ENCODE measurements at places on chromosomes 1 and 21.
A peak's percentile ranks its signal among the peaks of the same experiment; 100 is the strongest.

GRCh38 chr1:191530928-191531327, 627.3 kb upstream of the RGS18 start:
- no peak overlapping the region for H3K4me3 ChIP-seq
- H3K4me1 ChIP-seq, result no peaks in the 10 kb centered on the region
- no peak overlapping the region for H3K27ac ChIP-seq
- no peaks in the 10 kb centered on the region for H3K36me3 ChIP-seq
- no peaks in the 10 kb centered on the region for H3K27me3 ChIP-seq

- no peak overlapping the region for H3K4me3 ChIP-seq
- no peaks in the 10 kb centered on the region for H3K36me3 ChIP-seq
- peaks cover 11% of the 10 kb centered on the region for H3K4me1 ChIP-seq
- peak; percentile 50 for DNase-seq
- H3K27ac ChIP-seq, result no peak overlapping the region
Measured at GRCh38 chr1:153563991-153564390, 1.7 kb downstream of the S100A2 start.

- no peaks in the 10 kb centered on the region for H3K27me3 ChIP-seq
- peak overlapping the region; percentile 67 for H3K4me3 ChIP-seq
- H3K4me1 ChIP-seq, result peaks cover 5% of the 10 kb centered on the region
- DNase-seq, result peak; percentile 93
- H3K27ac ChIP-seq, result peak overlapping the region; percentile 72
Measured at GRCh38 chr1:182739545-182739944, 50.0 kb upstream of the NPL start.

GRCh38 chr1:2442661-2443060, 30.3 kb upstream of the PEX10 start:
- no peaks in the 10 kb centered on the region for H3K36me3 ChIP-seq
- no peak overlapping the region for H3K4me3 ChIP-seq
- no peak overlapping the region for H3K27ac ChIP-seq
- peaks cover 43% of the 10 kb centered on the region for H3K27me3 ChIP-seq
- H3K4me1 ChIP-seq, result no peaks in the 10 kb centered on the region
- no peak for DNase-seq

GRCh38 chr21:41236352-41236973, 68.5 kb downstream of the BACE2 start:
- no peaks in the 10 kb centered on the region for H3K27me3 ChIP-seq
- DNase-seq, result no peak
- no peaks in the 10 kb centered on the region for H3K36me3 ChIP-seq

GRCh38 chr1:200184196-200184595, 156.7 kb downstream of the NR5A2 start:
- no peak overlapping the region for H3K4me3 ChIP-seq
- no peaks in the 10 kb centered on the region for H3K4me1 ChIP-seq
- H3K36me3 ChIP-seq, result no peaks in the 10 kb centered on the region
- H3K27ac ChIP-seq, result peak overlapping the region; percentile 32

- no peaks in the 10 kb centered on the region for H3K4me1 ChIP-seq
- no peak for DNase-seq
- no peaks in the 10 kb centered on the region for H3K36me3 ChIP-seq
- H3K27ac ChIP-seq, result no peak overlapping the region
- no peaks in the 10 kb centered on the region for H3K27me3 ChIP-seq
Measured at GRCh38 chr1:64036549-64036948, 166.9 kb upstream of the UBE2U start.

- H3K36me3 ChIP-seq, result no peaks in the 10 kb centered on the region
- no peak for DNase-seq
- H3K4me3 ChIP-seq, result no peak overlapping the region
- H3K27me3 ChIP-seq, result no peaks in the 10 kb centered on the region
- no peaks in the 10 kb centered on the region for H3K4me1 ChIP-seq
- no peak overlapping the region for H3K27ac ChIP-seq
Measured at GRCh38 chr21:20351138-20351537, 647.1 kb upstream of the NCAM2 start.

DNA sequence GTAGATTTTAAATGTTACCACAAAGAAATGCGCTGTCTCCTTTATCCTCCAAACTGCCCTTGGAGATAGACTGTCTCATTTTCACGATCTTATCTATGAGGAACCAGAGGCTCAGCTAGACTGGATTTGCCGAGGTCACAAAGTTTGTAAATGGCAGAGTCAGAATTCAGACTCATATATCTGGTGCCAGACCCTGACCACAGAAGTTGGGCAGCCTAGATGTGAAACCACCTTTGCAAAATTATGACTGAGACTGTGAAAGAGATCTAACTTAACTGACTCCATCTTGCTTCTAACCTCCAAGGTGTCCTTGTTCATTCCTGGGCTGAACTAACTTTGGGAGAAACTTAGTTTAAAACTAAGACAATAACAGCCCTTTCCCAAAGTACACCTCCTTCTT, 14.1 kb downstream of the CNR2 start:
- peaks cover 36% of the 10 kb centered on the region for H3K27me3 ChIP-seq
- H3K4me1 ChIP-seq, result no peaks in the 10 kb centered on the region
- no peaks in the 10 kb centered on the region for H3K36me3 ChIP-seq
- DNase-seq, result no peak
- H3K4me3 ChIP-seq, result no peak overlapping the region
- H3K27ac ChIP-seq, result no peak overlapping the region

DNA sequence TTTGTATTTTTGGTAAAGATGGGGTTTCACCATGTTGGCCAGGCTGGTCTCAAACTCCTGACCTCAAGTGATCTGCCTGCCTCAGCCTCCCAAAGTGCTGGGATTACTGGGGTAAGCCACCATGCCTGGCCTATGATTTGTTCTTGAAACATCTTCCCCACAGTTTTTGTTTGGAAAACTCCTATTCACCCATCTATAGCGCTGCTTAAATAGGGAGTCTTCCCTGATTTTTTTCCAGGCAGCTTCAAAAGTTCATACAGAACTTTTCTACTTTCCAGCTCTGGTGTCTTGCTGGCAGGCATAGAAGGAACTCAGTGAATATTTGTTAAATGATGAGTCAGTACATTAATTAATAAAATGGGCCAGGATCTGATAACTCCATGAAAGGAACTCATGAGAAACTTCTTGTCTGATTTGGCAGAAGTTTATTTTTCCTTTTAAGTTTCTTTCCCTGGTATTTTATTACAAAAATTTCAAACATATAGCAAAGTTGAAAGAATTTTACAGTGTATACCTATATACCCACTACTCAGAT, 33.0 kb upstream of the TTC22 start:
- peaks cover 4% of the 10 kb centered on the region for H3K27me3 ChIP-seq
- H3K4me3 ChIP-seq, result no peak overlapping the region
- H3K4me1 ChIP-seq, result no peaks in the 10 kb centered on the region
- H3K27ac ChIP-seq, result no peak overlapping the region
- DNase-seq, result no peak
- no peaks in the 10 kb centered on the region for H3K36me3 ChIP-seq

- H3K36me3 ChIP-seq, result no peaks in the 10 kb centered on the region
- H3K4me1 ChIP-seq, result peaks cover 31% of the 10 kb centered on the region
- no peak for DNase-seq
- peak overlapping the region; percentile 72 for H3K4me3 ChIP-seq
- H3K27ac ChIP-seq, result peak overlapping the region; percentile 22
Measured at GRCh38 chr1:178371933-178372388, 124.8 kb downstream of the CLEC20A start.

DNA sequence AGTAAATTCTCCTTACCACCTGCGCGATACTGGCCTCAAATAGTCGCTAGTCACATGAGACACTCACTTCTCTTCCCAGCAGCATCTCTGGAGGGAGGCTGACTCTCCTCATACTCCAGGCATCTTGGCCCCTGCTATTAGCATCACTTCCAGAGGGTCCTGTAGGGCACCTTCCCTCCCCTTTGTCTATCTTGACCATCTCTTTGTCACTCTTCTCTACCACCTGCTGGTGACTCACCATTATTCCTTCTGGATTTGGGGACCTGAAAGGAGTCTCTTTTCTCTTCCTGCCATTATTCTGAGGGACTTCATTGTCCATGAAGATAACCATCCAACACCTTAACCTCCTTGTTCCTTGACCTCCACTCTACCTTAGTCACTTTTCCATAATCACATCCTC, 31.7 kb upstream of the GPR37L1 start:
- H3K4me3 ChIP-seq, result no peak overlapping the region
- no peak overlapping the region for H3K27ac ChIP-seq
- no peaks in the 10 kb centered on the region for H3K27me3 ChIP-seq
- H3K4me1 ChIP-seq, result no peaks in the 10 kb centered on the region
- no peak for DNase-seq

DNA sequence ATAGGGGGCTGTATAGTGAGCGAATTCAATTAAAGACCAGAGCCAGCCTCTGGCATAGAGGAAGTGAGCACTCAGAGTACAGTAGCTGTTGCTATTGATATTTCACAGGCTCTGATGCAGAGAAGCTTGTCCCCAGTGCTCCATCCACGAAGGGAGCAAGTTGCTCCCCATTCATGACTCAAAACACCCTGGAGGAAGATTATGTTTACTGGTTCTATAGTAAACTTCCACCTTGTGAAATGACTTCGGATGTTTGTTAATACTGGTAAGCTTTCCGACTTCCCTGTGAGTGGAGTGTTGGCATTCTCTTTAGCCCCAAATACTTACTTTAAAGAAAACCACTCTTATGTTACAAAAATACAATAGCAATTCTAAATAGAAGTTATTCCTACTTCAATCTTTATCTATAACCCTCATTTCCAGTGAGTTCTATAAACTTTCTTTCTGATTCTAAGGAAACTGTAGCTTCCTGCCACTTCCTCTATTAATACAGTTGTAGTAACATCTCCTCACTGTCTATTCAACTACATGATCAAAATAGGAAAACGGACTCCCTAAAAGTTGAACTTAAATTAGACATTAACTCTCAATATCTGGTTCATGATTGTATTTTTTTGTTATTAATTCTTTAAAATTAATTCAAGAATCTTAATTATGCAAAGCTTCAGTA, 46.4 kb downstream of the ZNF281 start:
- no peak for DNase-seq
- no peak overlapping the region for H3K4me3 ChIP-seq
- H3K27ac ChIP-seq, result no peak overlapping the region
- peaks cover 37% of the 10 kb centered on the region for H3K4me1 ChIP-seq

GRCh38 chr21:45040739-45041138, 33.6 kb upstream of the ADARB1 start:
- H3K4me1 ChIP-seq, result no peaks in the 10 kb centered on the region
- H3K27ac ChIP-seq, result no peak overlapping the region
- H3K36me3 ChIP-seq, result no peaks in the 10 kb centered on the region
